NCI-H1417 (cell line): ENCODE measurements at places on chromosomes 7 and 10.
A peak's percentile ranks its signal among the peaks of the same experiment; 100 is the strongest.

- DNase-seq = no peak
Observed at GRCh38 chr7:32075612-32076011, 5.4 kb upstream of the PDE1C start.

GRCh38 chr7:108246227-108246837, 116.2 kb upstream of the LAMB4 start:
- peak; percentile 12 for DNase-seq

DNA sequence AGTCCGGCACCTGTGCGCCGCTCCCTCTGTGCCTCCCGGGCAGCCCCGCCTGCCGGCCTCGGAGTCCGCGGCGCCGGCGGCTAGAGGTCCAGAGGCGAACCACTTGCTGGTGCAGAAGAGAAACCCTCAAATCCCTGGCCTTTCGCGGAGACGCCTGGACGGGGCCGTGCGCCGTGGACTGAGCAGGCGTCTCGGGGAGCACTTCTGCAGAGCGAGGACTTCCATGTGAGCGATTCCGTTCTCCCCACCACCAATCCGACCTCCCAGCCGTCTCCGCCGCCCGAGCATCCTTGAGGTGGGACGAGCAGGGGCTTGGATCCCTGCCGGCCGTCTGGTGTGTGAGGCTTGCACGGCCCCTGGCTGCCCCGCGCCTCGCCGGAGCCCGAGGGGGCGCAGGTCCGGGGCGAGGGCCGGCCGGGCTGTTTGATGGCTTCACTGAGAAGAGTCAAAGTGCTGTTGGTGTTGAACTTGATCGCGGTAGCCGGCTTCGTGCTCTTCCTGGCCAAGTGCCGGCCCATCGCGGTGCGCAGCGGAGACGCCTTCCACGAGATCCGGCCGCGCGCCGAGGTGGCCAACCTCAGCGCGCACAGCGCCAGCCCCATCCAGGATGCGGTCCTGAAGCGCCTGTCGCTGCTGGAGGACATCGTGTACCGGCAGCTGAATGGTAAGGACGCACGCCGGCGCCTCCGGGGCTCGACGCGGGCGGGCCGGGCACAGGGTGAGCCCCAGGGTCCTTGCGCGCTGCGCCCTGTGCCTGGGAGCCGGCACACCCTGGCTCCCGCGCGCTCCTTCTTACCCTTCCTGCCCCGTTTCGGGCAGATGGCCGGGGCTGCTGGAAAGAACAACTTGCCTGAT, 660 bp downstream of the GALNT17 start:
- no peak for DNase-seq

GRCh38 chr10:101560298-101561067, 27.6 kb downstream of the POLL start:
- no peak for DNase-seq

DNA sequence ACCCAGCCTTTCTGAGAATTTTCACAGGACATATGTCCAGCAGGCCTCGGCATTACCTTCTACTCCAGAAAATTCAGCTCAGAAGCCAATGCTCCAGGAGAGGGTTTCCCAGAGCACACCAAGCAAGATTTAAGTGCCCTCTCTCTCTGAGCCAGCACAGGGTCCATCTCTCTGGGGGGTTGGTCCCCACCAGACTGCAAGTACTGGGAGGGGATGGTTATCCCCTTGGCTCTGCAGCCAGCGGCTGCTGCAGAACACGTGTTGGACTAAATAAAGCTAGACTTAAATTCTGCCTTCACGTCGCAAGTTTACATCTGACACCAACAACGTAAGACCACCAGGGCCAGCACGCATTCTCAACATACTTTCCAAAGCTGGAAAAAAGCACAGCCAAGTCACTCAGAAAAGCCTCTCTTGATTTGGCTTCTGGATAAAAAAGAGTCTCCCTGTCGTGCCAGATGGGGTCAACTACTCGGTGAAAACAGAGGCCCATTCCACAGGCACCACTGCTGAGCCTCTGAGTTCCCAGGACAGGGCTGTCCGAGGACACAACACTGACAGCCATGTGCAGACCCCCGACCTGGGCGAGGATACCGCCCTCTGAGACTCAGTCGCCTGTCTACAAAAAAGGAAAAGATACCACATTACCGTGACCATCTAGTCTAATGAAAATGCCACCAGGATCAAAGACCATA, 77.3 kb downstream of the CTBP2 start:
- no peak for DNase-seq

- DNase-seq = no peak
Observed at GRCh38 chr7:156064971-156065386, 252.7 kb upstream of the SHH start.

- DNase-seq = peak; percentile 13
Observed at GRCh38 chr7:142645777-142646176, 103.5 kb upstream of the PRSS1 start.

DNA sequence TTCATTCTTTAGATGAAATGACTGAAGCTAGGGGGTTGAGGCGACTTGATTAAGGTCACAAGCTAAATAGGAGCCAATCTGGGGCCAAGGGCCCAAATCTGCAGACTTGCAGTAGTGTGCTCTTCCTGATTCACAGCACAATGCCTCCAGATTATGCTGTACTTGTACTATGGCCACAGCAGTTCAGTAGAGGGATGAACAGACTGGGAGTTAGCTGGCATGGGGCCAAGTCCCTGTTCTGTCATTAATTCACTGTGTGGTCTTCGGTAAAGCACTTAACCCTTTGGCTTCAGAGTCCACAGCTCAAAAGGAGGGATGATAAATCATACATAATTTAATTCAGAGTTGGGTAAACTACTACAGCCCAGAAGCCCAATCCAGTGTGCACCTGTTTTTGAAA, 196.8 kb downstream of the XPNPEP1 start:
- DNase-seq = no peak

DNA sequence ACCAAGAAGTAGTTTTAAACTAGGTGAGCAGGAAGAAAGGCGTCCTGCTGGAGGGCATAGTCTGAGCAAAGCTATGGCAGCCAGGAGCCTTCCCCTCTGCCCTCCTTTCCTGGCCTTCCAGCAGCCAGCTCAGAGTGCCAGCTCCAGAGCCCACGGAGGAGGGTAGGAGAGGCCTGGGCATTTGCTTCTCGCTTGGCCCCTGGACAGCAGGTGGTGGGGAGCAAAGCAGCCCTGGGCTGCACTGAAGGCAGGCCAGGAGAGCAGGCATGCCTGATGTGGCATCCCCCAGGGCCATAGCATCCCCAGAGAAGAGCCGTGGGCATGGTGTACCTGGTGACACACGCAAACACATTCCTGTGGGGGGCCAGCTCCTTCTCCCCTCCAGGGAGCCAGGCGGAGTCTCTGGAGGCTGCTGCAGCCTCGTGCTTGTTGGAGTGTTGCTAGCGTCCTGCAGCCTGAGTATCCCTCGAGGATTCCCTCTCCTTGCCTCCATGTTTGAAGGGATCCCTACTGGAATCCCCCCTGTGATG, 43.9 kb downstream of the CDH23 start:
- no peak for DNase-seq

DNA sequence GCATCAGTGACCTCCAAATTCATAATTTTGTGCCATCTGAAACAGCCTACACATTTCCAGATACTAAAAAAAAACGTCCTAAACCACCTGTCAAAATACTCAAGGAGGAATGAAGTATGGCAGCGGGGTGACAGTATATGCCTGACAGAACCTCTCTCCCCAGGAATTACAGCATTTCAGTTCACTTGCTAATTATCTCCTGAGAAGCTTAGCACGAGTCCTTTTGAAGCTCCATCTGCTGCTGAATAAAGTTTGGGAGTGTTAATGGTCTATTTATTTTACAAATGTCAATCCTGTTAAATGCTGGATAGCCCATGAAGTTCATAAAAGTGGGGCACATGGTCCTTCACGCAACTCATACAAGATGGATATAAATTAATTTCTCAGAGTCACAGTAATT, 29.4 kb upstream of the ANLN start:
- DNase-seq = no peak

DNA sequence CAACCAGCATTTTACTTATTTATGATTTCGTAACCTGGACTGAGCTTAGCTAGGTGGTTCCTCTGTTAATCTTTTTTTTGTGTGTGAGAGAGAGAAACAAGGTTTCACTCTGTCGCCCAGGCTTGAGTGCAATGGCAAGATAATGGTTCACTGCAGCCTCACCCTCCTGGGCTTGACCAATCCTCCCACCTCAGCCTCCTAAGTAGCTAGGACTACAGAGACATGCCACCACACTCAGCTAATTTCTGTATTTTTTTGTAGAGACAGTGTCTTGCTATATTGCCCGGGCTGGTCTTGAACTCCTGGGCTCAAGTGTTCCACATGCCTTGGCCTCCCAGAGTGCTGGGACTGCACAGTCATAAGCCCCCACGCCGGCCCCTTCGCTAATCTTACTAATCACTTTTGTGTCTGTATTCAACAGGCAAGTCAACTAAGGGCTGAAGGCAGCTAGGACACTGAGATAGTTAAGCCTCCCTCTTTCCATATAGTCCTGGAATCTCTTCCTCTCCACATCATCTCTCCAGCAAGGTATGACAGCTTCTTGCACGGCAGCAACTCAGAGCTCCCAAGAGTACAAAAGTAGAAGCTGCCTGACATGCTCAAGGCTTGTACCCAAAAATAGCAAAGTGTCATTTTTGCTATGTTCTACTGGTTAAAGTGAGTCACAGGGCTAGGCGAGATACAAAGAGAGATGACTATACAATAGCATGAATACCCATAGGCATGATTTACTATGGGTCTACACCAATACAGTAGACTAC, 11.3 kb downstream of the KMT2C start:
- no peak for DNase-seq

DNA sequence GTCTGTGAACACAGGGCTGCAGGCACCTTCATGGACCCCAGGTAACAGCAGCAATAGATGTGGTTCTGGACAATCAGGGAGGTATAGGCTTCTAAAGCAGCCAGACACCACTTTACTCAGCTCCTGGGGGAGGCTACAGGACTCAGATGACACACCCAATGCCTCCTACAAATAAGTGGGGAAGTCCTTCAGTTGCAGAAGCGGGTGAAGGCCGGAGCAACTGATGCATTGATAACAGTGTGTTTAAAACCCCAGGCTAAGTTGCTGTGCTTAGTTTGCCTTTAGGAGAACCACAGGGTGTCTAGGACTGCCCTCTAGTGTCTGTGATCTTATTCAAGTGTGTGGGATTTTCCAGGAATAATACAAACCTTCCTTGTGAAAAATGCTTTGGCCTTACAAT, 5.9 kb upstream of the ITGA8 start:
- no peak for DNase-seq

GRCh38 chr10:96670786-96671185, 49.5 kb downstream of the PIK3AP1 start:
- DNase-seq = peak; percentile 91

GRCh38 chr10:132471125-132471451, 66.5 kb upstream of the INPP5A start:
- no peak for DNase-seq
